ENCODE measurements at places on chromosomes 3 and 15.

GRCh38 chr15:38461066-38461833 is 7.3 kb downstream of the FAM98B start:
- DNase-seq = no peak

- no peak for DNase-seq
Measured at GRCh38 chr15:101036189-101036588, 117.0 kb downstream of the LRRK1 start.

DNA sequence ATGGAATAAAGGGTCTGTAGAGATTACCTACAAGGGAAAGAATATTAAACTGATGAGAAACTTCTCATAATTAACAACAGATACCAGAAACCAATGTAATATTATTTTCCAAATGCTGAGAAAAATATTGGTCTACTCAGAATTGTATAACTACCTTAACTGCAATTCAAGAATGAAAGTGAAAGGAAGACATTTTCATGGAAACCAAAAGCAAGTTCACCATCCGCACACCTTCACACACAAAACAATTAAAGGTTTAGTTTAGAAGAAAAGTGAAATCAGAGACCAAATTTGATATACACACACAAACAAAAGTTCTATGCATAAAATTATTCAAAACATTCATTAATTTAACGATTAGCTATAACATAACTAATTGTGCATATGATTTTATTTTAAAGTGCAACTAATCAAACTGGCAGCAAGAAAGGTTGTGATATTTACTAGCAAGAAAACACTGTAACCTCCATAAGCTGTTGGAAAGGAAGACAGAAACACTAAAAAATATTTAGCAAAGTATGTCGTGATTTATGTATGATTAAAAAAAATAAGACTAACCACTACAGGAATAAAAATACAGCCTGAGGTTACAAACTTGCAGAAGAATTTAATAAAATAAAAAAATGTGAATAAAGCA is 395.5 kb downstream of the FGF12 start:
- no peak for DNase-seq

GRCh38 chr15:69662645-69663000 is 210.0 kb downstream of the RPLP1 start:
- DNase-seq = no peak

GRCh38 chr3:52145736-52146110 is 8.5 kb downstream of the POC1A start:
- no peak for DNase-seq

DNA sequence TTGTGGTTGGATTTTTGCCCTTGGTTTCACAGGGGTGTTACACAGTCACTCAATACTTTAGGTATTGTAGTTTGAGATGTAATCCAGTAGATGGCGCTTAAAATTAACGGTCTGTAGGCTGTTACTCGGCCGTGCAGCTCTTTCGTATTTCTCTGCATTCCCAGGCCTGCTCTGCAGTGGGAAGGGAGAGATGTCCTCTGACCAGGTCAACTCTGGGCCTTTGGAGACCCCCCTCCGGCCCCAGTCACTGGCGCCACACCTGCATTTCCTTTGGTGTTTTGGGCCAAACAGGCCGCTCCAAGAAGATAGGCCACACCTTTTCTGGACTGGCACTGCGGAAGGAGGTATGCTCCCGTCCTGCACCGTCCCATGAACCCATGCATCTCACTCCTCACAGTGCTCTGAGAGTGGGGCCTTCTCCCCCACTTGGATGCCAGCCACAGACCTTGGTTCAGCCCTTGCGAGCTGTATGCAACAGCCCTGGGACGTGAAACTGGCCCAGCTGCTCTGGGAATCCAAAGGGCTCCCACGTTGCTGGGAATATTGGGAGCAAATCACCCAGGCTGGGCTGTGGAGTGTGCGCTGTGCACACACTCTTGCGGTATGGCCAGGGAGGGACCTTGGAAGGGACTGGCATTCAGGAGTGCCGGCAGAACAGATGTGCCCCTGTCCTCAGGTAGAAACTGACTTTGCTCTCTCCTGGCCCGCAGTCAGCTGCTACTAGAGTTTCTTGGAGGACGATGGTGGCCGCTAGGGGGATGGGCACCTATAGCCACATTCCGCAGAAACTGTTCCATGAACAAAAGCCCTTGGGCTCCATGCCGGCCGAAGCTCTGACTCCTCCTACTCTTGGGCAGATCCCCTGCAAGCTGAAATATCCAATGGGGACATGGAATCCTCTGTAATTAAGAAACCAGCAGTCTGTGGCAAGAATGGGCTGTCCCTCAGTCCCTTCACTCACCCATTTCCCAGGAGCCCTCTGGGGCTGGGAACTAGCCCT is 410.5 kb upstream of the CADM2 start:
- no peak for DNase-seq

- no peak for DNase-seq
Measured at GRCh38 chr3:25455441-25456132, 27.5 kb downstream of the RARB start.

DNA sequence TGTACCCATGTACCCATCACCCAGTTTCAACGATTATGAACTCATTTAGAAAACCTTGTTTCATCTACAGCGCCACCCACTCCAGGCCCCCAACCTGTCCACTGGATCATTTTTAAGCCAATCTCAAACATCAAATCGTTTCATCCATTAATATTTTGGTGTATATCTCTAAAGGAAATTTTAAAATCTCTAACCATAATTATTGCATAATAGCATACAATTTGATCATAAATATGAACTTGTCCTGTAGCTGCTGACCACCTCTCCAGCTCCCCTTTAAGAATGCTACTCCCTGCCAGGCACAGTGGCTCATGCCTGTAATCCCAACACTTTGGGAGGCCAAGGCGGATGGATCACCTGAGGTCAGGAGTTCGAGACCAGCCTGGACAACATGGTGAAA is 2.8 kb upstream of the C3orf70 start:
- no peak for DNase-seq

DNA sequence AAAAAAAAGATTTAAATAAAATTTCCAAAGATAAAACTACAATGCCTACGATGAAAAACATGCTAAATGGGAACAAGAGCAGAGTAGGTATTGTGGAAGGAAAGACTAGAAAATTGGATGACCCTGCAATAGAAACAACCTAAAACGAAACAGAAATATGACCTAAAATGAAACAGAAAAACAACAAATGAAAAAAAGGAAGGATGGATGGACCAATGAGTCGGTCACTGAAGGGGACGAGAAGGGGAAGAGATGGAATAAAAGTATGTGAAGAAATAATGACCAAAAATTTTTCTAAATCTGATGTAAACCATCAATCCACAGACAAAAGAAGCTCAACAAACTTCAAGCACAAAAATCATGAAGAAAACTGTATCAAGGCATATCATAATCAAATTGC is 44.8 kb downstream of the TBC1D2B start:
- DNase-seq = no peak

DNA sequence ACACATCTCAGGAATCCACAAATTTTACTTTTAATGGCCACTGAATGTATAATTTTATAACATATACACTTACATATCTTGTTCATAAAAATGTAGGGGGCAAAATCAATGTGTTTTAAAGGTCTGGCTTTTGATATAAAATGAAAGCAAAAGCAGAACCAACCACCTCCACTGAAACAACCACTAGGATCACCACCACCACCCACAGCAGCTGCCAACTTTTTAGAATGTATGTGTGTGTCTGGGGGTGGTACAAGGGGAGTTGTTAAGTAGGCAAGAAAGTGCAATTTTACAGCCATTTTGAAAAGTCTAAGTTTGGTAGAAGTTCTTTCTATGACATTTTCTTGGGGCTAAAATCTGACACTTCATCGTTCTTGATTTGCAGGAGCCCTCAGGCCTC is 44.0 kb downstream of the OTOL1 start:
- DNase-seq = no peak

DNA sequence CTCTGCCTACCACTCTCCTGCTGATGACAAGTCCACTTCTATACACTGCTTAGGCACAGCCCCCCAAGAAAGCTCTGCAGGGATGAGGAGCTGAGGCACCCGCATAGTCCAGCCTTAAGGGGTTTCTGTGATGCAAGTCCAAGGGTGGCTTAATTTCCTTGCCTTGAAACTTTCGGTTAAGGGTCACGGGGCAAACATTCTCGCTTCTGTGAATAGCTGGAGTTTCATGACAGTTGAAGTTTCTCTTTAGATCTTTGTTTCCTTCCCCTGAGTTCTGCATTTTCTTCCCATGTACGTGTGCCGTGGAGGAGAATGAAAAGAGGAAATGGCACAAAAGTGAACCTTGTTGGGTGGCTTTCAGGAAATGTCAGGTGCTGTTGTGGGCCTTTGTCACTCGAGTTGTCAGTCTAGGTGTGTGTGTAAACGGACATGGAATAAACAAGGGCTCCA is 7.0 kb downstream of the GPR160 start:
- no peak for DNase-seq

GRCh38 chr3:100158918-100159330 is 44.6 kb upstream of the FILIP1L start:
- DNase-seq = no peak

GRCh38 chr3:25036633-25037032 is 391.4 kb upstream of the RARB start:
- no peak for DNase-seq

- no peak for DNase-seq
Measured at GRCh38 chr15:38682861-38683260, 118.2 kb upstream of the RASGRP1 start.

GRCh38 chr3:182487611-182488010 is 305.7 kb upstream of the ATP11B start:
- no peak for DNase-seq

DNA sequence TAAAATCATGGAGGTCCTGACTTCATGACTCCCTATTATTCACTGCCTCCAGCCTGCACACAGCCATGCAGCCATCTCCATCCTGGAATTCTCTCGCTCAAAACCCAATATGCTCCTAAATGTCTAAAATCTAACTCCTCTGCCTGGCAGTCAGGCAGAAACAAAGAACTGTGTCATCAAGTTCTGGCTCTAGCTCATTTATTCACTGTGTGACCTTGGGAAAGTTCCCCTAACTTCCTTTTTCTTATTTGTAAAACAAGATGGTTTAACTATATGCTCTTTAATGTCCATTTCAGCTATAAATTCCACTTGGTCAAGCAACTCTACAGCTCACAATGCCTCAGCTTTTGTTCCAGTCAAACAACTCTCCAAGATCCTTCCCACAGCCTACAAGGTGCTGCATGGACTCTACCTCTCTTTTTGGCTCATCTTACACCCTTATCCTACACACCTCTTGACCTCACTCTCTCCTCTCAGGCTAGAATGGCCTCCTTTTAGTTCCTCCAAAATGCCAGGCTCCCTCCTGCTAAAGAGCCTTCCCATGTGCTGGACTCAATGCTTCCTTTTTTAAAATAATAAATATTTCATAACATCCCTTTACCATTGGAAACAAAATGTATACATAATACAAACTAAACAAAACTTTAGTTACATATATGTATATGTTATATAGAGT is 16.4 kb downstream of the PIK3CB start:
- DNase-seq = no peak

DNA sequence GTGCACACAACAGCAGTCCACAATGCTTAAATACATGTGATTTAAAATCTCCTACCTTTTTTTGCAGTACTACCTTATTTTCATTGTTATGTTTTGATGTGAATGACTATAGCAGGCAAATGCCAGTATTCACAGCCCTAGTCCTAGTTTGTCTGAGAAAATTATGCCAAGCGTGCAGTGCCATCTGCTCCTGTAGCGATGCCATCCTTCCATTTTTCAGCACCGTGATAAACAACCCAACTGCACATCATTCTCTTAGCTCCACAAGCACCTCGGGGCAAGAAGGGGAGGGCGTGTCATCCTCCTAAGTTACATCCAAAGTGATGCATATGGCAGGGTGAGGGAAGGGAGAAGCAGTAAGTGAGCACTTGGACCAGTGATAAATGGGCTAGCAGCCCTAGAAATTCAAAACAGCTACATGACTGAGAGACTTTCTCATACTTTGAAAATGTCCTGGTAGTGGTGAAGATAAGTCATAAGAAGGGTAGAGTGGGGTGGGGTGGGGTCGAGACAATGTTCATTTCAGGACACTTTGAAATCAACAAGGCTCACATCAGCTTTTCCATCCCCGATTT is 198.8 kb downstream of the LSAMP start:
- no peak for DNase-seq

- no peak for DNase-seq
Measured at GRCh38 chr3:186083746-186084145, 25.1 kb downstream of the ETV5 start.

GRCh38 chr15:26020871-26021270 is 157.7 kb upstream of the ATP10A start:
- no peak for DNase-seq

DNA sequence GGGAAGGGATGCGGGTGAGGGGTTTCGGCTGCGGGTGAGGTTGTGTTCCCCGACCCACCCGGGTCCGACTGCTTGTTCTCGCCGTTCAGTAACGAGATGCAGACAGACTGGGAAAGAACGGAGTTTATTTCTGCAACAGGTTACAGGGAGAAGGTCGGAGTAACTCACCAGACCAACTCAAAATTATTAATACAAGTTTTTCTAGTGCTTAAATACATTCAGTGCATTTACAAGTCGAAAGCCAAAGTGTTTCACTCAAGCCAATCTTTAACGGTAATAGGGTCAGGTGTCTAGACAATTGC is 492 bp upstream of the HIGD1A start:
- no peak for DNase-seq

DNA sequence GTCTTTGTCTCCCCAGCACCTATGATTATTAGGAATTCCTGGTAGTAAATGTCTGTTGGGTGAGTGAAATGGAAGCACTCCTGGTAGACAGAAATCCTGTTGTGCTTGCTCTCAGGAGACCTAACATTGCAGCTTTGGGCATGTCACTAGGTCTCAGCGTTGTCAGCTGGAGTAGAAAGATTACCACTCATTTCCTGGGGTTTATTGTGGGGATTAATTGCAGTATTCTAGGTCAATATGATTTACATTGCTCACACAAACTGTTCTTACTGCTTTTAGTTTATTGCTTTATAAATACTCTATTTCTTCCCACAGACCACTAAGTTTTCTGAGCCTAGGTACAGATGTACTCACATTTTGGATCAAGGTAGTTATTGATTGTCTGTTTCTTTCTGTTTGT is 5.1 kb downstream of the TSEN2 start:
- DNase-seq = no peak

GRCh38 chr15:41630616-41631217 is 29.5 kb upstream of the MGA start:
- DNase-seq = no peak

GRCh38 chr3:146883288-146883687 is 278.1 kb upstream of the PLSCR5 start:
- no peak for DNase-seq

DNA sequence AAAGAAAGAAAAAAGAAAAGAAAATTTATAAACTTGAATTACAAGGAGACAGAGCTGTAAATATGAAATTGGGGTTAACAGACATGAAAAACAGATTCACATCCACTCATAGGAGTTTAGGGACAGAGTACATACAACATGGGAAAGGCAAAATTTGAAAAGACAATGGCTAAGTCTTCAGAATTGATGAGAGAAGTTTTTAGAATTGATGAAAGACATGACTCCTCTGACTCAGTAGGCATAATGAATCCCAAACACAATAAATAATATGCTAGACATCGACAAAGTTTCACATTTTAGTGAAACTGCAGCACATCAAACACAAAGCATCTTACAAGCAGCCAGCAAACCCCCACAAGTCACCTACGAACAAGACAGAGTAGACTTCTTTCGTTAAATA is 84.4 kb upstream of the MELTF start:
- DNase-seq = no peak

Measured in GM18507 (cell line).